WTC11 (cell line): ENCODE measurements at places on chromosomes 2 and 18. TPM values are rescaled to one million over a fixed set of nuclear protein-coding genes. Genes with fewer than 3 reads are reported as not detected.

GRCh38 chr2:4549666-4550210 is 846.4 kb downstream of the DCDC2C start:
- no peak for DNase-seq

DNA sequence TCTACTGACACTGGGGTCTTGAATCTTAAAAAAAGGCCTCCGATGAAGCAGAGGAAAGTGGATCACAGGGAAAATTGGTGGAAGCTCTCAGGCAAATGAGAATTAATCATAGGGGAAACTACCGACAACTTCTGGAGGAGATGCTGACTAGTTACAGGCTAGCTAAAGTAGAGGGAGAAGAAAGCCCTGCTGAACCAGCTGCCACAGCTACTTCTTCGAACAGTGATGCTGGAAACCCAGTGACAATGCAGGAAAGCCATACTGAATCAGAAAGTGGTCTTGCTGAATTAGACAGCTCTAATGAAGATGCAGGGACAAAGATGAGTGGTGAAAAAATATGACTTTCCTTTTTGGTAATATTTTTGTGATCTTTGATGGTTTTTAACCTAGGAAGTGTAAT is 44.9 kb upstream of the SLC3A1 start:
- DNase-seq, result no peak

DNA sequence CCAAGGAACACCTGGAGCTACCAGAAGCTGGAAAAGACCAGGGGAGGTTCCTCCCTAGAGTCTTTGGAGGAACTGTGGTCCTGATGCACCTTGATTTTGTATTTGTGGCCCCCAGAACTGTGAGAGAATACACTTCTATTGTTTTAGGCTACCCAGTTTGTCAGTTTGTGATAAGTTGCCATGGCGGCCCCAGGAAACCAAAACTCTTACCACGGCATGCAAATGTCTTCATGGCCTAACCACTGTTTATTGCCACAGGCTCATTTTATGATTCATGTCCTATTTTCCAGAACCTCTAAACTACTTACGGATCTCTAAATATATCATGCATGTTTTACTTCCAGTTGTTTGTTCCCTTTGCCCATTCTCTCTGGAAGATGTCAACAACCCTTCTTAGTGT is 1250.7 kb upstream of the FAM98A start:
- DNase-seq, result no peak

The PSMA8 gene
- total RNA-seq, result not detected in 3 replicates
